ENCODE measurements at places on chromosomes 11 and 22.
A peak's percentile ranks its signal among the peaks of the same experiment; 100 is the strongest.

DNA sequence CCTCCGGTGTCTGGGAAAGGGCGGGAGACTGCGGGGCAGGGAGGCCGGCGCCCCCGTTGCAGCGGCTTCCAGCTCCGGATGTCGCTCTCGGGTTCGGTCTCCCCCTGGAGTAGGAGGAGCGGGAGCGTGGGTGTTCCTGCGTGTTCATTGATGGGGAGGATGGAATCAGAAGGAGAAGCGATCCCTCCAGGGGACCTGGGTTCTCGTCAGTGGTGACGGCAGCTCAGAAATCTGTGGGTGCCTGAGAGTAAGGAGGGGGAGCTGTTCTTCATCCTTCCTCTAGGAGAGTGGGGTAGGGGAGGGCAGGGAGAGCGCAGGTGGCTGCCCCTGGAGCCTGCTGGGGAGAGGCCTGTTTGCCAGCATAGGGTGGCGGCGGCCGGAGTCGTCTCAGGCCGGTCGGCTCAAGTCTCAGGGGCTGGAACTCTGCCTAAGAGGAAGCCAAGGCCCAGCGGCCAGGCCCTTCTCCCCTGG lies 1.1 kb downstream of the UBASH3B start:
- no peak for DNase-seq

- no peak for DNase-seq
Observed at GRCh38 chr11:116123739-116124138, 619.5 kb upstream of the CADM1 start.

- DNase-seq: no peak
Observed at GRCh38 chr11:59973097-59973496, 9.3 kb downstream of the OOSP4A start.

GRCh38 chr11:17734986-17735817 lies 621 bp downstream of the KCNC1 start:
- no peak for DNase-seq

DNA sequence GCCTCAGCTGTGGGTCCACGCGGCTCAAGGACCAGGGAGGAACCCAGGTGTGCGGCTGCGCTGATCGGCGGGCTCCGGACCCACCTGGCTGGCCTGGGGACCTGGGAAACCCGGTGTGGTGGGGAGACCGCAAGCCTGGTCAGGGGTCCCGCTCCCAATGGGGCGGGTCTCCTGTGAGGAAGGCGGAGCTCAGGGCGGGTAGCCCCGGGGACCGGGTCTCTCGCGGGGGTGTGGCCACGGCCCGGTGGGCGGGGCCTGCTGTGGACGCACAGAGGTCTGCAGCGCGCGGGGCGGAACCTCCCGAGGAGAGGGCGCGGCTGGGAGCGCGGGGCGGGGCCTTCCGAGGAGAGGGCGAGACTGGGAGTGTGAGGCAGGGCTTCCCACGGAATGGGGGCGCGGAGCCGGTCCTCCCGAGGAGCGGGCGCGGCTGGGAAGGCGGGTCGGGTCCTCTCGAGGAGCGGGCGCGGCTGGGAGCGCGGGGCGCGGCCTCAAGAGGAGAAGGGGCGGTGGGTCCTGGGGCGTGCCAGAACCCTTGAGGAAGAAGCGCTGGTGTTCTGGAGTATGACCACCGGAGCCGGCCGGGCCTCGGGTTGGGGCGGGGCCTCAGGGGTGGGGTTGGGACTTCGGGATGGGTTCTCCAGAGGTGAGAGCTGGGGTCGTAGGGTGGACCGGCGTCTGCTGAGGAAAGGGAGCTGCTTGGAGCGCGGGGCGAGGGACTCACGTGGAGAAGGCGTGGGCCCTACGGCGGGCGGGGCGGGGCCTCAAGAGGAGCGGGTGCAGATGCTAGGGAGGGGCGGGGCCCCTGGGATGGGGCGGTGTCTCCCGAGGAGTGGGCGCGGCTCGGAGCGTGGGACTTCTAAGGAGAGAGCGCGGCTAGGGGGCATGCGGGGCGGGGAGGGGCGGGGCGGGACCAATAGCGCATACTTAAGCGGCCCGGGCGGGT lies 20.8 kb downstream of the DGCR6L start:
- DNase-seq: peak; percentile 60

DNA sequence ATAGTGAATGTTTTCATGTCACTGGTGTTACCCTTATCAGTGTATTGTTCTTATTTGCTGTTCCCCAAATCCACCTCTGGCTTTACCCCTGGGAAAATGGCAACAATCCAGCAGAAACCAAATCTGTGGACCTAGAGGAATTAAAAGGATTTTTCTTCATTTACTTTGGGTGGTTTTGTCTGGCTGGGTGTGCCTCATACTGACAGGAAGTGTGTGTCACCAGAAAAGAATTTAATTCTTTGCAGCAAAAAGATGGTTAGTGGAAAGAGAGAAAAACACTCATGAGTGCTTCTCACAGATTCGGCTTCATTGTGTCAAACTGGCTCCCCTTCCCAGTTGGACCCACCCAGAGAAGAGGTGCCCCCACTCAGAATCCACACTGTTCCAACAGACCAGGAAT lies 38.9 kb downstream of the FZD4 start:
- no peak for DNase-seq

DNA sequence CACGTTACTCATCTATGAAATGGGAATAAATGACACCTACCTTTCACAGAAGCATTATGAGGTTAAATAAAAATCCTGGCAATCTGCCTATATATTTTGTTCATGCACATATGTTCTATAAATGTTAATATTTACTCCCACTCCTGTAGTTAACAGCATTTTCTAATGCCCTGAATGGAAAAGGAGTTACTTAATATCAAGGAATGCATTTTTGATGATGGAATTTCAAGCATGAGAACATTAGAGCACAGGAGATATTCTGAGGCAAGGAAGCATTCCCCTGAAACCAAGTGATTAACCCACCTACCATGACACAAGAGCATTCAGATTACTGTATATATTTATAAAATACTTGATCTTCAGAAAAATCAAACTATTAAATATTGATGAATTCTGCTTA lies 102.1 kb downstream of the ARHGAP32 start:
- no peak for DNase-seq

DNA sequence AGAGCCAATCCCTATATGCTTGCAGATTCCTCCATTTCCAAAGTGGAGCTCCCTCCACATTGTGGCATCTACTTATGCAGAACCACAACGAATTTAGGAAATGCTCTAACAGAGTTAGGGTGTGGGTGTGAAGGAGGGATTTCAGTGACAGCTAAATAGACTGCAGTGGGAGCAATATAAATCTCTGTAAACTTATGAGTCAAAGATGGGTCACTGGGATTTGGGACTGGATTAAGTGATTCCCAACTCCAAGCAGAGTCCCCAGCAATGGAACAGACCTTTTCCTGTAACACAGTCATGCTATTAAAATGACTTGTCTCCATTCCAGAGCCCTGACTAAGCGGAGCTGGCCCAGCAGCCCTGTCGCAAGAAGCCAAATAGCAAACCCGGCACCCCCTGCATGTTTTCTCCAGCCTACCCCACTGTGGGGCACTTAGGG lies 36.6 kb downstream of the RPL27A start:
- DNase-seq: no peak

DNA sequence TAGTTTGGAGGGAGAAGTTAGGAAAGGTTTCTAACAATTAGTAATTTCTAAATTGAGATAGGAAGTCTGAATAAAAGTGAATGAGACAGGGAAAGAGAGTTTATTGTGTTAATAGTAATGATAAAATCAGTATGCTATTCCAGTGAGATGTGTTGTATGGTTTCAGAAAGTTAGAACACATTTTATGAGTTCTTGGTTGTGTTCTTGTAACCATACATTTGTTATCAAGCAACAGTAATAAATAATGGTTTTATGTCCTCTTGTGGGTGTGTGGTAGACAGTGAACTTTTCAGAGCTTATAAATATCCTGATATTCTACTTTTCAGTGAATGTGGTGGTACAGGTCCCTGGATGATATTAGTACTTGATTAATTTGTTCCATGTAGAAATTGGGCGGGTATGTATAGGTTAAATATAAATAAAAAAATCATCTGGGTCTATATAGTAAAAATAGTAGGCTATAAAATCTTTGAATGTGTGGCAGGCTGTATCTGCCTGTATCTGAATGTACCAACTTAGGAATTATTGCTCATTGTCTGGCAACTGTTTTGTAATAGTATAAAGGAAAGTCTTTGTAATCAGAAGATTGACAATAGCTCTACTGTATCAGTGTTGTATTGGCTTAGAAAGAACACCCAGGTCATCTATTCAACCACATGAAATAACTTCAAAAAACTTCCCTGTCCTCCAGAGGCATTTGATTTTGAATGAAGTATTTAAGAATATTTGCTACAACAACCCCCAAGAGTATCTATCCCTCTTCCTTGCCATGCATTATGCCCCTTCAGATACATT lies 54.8 kb downstream of the UVRAG start:
- no peak for DNase-seq

DNA sequence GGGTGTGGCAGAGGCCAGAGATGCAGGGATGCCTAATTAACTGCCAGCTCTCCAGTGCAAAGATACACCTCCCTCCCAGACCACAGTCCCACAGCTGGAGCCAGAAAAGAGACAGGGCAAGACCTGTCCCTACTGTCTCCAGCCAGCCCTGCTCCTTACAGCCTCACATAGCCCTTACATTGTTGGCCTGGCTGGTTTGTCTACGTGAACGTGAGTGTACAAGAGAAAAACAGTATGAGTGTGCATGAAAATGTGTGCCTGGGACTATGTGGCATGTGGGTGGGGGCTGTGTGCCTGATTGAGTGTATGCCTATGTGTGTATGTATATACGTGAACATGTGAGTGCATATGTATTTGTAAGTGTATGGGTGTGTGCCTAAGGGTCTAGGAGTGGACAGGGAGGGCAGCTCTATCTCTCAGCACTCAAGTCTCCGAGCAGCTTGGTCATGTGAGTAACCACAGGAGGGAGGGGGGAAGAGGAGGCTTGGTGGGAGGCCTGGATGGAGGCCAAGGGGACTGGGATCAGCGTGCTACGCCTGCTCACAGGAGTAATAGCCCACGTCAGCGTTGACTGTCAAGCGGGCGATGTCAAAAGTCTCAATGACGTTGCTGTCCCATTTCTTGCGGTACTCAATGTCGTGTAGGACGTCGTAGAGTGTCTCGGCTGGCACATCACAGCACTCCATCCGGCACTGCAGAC lies 6.6 kb upstream of the ARAP1 start:
- DNase-seq: no peak

- no peak for DNase-seq
Observed at GRCh38 chr11:63940786-63941185, 2.0 kb downstream of the NAA40 start.

- no peak for DNase-seq
Observed at GRCh38 chr11:17328871-17329494, 22.6 kb upstream of the NCR3LG1 start.

DNA sequence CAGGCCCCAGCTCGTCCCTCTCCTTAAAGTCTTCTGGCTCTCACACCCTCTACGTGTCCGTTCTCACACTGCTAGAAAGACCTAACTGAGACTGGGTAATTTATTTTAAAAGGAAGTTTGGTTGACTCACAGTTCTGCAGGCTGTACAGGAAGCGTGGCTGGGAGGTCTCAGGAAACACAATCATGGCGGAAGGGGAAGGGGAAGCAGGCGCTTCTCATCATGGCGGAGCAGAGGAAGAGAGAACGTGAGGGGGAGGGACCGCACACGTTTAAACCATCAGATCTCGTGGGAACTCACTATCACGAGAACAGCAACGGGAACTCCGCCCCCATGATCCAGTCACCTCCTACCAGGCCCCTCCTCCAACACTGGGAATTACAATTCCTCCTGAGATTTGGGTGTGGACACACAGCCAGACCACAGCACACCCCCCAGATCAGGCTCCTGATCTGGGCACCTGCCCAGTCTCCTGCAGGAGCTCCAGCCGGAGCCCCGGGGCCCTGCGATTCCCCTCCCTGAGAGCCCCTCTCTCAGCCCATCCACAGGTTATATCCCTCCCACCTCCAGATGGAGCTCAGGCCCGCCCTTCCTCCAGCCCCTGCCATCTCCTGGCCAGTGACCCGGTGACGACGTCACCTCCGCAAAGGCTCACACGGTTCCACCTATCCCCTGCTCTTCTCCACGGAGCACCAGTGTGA lies 170.2 kb downstream of the BRD1 start:
- peak; percentile 50 for DNase-seq

DNA sequence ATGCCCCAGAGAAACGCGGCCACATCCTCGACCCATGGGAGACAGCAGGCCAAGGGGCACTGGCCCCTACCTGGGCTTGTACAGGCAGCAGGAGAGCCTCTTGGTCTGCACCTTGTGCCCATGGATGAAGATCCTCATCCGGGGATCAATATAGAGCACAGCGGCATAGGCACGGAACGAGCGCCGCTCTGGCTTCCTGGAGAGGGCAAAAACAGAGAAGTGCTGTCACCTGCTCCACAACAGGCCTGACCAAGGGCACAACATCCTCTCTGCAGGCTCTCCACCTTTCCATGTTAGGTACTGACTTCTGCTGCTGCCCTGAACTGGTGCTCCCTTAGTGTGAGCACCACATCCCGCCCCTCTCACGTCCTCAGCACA lies 27.2 kb downstream of the MORC2 start:
- DNase-seq: no peak

DNA sequence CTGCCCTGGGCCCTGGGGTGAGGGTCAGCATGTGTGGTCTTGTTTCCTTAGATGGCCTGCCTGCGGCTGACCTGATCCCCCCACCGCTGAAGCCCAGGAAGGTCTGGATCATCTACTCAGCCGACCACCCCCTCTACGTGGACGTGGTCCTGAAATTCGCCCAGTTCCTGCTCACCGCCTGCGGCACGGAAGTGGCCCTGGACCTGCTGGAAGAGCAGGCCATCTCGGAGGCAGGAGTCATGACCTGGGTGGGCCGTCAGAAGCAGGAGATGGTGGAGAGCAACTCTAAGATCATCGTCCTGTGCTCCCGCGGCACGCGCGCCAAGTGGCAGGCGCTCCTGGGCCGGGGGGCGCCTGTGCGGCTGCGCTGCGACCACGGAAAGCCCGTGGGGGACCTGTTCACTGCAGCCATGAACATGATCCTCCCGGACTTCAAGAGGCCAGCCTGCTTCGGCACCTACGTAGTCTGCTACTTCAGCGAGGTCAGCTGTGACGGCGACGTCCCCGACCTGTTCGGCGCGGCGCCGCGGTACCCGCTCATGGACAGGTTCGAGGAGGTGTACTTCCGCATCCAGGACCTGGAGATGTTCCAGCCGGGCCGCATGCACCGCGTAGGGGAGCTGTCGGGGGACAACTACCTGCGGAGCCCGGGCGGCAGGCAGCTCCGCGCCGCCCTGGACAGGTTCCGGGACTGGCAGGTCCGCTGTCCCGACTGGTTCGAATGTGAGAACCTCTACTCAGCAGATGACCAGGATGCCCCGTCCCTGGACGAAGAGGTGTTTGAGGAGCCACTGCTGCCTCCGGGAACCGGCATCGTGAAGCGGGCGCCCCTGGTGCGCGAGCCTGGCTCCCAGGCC lies 12.7 kb downstream of the TMEM121B start:
- DNase-seq: no peak
